Activated CD8-positive, alpha-beta memory T cell treated with anti-CD3 and anti-CD28 coated beads, Interleukin-2, amount 10 ng/mL, durations not matched to agents 7 days and 5 days (primary cell): ENCODE measurements at places on chromosomes 2 and 18. TPM values are rescaled to one million over a fixed set of nuclear protein-coding genes. Genes with fewer than 3 reads are reported as not detected.

Gene CCDC93
- 42.0 TPM for total RNA-seq

Gene PARD3B
- total RNA-seq = 0.16 TPM

Gene DNAJC5G
- total RNA-seq = not detected

Gene MPP4
- not detected for total RNA-seq

Gene CMPK2
- 164 TPM for total RNA-seq

Gene ONECUT2
- not detected for total RNA-seq

Gene TDRD15
- not detected for total RNA-seq

Gene MARCO
- total RNA-seq = not detected

Gene DLX2
- total RNA-seq = not detected

Gene MOGAT1
- total RNA-seq = not detected

Gene MAB21L4
- total RNA-seq = not detected

Gene CREG2
- total RNA-seq = not detected
